ENCODE measurements at places on chromosomes 16 and 17. TPM values are rescaled to one million over a fixed set of nuclear protein-coding genes. Genes with fewer than 3 reads are reported as not detected.

GRCh38 chr17:80433916-80434666 is 19.1 kb downstream of the ENDOV start:
- DNase-seq: no peak

DNA sequence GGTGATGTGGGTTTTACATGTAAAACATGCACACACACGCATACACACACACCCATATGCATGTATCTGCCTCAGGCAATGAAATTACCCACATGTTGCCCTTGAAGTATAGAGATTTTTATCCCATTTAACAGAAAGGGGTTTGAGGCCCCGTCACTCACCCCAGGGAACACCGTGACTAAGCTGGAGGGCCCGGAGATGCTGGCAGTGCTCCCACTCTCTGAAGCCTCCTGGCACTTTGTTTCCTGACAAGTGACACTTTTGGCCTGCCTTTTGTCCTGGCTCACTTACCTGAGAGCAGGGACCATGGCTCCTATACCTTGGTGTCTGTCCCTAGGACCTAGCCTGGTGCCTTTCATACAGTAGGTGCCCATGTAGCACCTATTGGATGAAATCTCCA is 50.0 kb upstream of the TNRC6C start:
- DNase-seq: no peak

- no peak for DNase-seq
Observed at GRCh38 chr17:17361867-17362539, 58.8 kb downstream of the NT5M start.

The MYH8 gene
- polyA plus RNA-seq: not detected

GRCh38 chr17:81900181-81900820 is 1.7 kb upstream of the NPB start:
- no peak for DNase-seq

DNA sequence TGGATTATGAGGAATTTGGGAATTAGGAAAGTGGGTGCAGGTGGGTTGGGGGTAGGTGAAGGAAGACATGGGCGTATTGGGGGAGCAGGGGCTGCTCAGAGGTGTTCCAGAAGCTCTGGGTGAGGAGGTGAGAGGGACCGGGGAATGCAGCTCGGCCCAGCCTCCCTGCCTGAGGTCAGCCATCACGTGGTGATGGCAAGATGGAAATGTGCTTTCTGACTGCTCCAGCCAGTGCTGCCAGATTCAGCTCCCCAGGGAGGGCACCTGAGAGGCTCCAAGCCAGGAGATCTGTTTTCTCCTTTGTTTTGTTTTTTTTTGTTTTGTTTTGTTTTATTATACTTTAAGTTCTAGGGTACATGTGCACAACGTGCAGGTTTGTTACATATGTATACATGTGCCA is 35.2 kb upstream of the STH start:
- no peak for DNase-seq

The CCL22 gene
- polyA plus RNA-seq: 0.10 TPM

DNA sequence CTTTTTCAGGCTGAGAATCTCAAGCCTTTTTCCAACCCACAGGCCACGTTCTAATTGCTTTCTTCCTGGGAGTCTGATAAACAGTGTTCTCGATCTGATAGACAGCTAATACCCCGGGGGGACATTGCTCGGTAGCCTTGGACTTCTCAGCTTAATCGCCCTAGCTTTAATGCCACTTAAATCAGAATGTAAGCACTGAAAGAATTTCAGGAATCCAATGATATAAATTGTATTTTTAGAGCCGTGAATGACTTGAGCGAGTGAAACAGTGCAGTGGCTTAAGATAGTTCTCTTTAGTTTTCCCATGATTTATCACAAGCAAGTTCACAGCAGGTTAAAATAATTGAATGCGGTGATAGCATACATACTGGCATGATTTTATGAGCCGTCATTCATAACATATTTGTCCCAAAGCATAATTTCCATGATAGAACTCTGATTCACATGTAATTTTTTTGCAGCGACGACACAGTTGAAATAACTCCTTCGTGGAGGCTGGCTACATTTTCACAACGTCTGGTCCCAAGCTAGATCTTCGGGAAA is 116.1 kb upstream of the MYOCD start:
- no peak for DNase-seq

- DNase-seq: no peak
Observed at GRCh38 chr16:74951206-74951605, 33.7 kb downstream of the WDR59 start.

DNA sequence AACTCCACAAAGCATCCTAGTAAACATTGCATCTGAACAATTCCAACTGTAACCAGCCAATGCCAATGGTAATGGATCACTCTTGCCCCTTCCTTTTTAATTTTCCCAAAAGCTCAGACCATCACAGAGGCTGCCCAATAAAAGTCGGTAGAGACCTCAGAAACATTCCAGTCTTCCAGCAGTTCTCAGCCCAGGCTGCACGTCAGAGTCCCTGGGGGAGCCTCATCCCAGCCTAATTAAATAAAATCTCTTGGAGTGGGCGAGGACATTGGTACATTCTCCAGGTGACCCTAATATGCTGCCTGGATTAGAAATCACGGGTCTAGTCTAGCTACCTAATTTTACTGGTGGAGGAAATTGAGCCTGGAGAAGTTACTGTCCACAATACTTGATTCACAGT is 117.1 kb upstream of the MYOCD start:
- DNase-seq: no peak

The CIBAR2 gene
- polyA plus RNA-seq: not detected

DNA sequence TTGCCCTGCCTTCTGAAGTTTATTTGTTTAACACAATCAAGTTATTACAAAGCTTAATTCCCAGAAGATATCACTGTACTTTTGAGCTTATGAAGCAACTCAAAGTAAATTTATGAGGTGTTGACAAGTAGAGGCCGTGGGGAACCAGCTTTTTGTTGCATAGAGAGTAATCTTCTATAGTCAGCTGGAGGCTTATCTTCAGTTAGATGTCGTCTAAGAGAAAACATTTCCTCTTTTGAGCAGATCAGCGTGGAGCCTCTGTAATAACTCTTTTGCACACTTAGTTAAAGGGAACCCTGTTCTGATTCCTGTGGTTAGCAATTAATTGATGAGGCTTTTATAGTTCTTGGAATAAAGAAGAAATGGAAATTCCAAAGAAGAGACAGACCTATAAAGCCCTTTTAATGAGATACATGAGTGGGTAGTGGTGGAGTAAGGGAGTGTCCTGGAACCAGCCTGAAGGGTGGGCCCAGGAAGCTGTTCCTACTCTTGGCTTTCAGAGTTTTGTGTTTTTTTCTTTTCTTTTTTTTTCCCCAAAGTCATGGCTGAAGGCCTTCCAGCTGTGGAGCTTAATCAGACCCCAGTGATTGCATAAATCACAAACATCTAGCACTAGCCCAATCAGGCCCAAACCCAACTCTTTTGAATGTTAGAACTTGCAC is 28.9 kb upstream of the MAP3K14 start:
- DNase-seq: peak; percentile 73

DNA sequence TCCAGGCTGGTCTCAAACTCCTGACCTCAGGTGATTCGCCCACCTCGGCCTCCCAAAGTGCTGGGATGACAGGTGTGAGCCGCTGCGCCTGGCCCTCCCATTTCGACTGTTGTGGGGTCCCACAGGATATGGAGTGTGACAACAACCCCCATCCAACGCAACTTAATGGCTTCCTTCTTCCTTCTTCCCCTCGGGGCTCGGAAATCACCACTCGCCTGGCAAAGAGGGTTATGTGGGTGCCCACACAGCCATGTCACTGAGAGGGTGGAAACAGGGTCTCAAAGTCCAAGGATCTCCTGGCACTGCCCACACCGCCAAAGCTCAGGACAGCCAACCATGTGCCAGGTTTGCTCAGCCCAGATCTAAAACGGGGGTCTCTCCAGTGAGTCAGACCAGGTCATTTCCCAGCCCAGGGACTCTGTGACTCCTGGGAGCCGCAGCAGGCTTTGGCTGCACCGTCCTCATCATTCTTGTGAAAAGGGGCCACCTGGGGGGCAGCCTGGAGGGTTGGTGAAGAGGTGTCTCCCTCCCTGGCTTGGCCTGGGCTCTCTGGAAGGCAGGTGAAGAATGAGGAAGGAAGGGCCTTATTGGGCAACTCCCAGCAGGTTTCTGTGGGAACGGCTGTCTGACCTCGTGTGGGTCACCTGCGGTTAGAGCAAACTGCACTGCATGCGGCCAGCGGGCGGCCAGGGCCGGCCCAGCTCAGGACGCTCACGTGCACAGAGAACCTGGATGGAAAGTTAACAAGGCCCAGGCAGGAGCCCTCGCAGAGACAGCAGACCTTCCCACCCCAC is 25.3 kb upstream of the LITAF start:
- no peak for DNase-seq

DNA sequence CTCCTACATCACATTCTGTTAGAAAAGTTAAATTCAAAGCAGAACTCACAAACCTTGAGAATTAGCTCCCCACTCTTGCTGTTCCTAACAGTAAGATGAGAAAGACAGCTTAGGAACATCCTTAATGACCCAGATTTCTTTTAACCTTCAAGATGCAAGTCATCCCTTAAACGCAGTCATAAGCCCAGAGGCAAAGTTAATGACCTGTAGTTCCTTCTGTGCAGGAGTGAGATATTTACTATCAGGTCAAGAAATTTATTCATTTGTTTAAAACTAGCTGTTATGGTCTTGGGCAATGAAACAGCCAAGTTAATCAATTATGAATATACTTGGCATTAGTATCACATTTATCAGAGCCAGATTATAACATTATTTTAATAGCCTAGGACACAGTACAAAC is 37.1 kb downstream of the NXPH3 start:
- DNase-seq: no peak

The TLCD1 gene
- 5.1 TPM for polyA plus RNA-seq

- no peak for DNase-seq
Observed at GRCh38 chr17:15289285-15290183, 24.4 kb upstream of the PMP22 start.

- no peak for DNase-seq
Observed at GRCh38 chr16:15976929-15977637, 27.7 kb downstream of the ABCC1 start.

The VTN gene
- polyA plus RNA-seq: 7.4 TPM

GRCh38 chr17:1545618-1546017 is 17.0 kb downstream of the PITPNA start:
- DNase-seq: no peak

DNA sequence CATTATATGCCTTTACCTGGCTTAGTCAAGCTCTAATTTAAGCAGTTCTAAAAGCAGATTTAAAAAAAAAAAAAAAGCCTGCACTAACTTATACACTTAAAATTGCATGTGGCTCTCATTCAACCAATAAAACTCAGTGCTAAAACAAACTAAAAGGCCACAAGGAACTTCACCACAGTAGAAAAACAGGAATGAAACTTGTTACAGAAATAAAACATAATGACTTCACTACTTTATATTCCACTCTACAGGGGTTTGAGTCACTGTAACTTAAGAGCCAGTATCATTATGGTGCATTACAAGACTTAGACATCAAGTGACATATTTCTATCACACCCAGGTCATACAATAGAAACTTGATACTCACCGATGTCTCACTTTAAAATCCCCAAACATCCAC is 11.1 kb downstream of the CA10 start:
- DNase-seq: no peak

DNA sequence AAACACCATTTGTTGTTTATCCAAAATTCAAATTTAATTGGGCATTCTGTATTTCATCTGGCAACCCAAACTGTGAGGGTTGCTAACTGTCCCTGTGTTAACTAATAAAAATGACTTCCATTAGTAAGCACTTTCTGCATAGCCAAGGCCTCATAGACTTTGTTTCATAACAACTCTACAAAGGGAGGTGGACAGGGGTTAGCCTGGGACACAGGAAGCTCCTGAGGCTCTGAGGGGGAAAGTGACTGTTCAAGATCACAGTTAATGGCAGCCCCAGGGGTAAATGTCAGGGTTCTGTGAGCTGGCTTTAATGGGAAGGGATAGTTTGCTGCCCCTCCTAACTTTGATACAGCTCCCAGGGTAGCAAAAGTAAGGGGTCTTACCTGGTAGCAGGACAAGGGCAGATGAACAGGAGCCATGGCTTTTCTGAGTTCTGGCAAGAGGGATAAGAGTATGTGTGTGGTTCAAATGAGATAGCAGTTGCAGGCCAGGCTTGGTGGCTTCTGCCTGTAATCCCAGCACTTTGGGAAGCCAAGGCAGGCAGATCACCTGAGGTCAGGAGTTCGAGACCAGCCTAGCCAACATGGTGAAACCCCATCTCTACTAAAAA is 2.2 kb downstream of the HEATR9 start:
- no peak for DNase-seq

The TBC1D26 gene
- polyA plus RNA-seq: not detected

DNA sequence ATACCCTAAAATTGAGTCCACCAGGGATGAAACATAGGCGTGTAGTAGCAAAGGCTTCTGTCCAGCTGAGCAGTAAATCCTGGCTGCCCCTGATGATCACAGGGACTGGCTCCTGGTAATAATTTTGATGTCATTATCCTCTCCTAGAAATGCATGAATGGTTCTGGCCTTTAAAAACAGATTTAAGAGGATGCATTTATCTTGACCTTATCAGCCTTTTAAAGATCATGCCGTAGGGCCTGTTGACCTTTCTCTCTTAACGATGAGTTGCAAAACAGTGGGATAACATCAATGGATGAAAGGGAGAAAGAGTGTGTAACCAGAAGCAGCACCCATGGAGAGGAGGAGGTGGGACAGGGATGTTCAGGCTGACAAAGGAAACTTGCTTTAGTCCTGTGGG is 128.5 kb downstream of the CA10 start:
- peak; percentile 6 for DNase-seq

DNA sequence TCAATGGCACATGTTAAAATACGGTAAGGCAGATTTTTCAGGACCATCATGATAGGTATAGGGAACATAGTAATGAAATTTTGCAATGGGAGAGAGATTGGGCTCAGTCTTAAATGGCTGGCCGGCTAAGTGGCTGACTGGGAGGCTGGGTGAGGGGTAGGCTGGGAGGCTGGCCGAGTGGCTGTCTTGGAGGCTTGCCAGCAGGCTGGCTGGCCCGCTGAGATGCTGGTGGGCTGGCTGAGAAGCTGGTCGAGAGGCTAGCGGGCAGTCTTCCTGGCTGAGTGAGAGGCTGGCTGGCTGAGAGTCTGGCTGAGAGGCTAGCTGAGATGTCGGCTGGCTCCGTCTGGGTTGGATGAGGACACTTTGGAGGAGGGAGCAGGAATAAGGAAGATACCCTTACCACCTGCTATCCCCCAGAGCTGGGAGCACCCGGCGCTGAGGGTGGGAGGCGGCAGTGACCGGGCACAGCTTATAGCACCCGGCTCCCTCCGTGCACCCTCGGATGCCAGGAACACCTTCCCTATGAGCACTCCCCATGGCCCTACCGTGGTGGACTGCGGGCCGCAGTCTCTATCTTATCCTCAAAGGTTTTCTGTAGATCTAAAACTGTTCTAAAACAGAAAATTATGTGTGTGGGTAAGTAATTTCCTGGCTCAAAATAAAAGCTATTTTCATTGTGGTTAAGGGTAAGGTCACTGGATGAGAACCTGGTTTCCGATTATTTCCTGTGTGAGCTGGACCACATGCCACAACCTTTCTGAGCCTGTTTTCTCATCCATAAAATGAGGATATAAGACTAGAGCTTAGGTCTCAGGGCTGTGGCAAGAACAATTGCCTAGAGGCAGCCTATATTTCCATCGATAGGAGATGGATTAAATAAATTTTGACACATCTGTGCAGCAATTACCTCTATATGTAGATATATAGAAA is 34.5 kb upstream of the TMC5 start:
- no peak for DNase-seq

Data from urinary bladder (tissue), 4 donors.